Lung (tissue), 17 donors: ENCODE measurements at places on chromosomes 13 and 19. TPM values are rescaled to one million over a fixed set of nuclear protein-coding genes. Genes with fewer than 3 reads are reported as not detected.

GRCh38 chr13:114204894-114205293, 25.8 kb downstream of the CFAP97D2 start:
- no peak for DNase-seq

GRCh38 chr13:43797869-43798268, 11.1 kb upstream of the ENOX1 start:
- no peak for DNase-seq

The PCDH17 gene
- 64.7 TPM for total RNA-seq

DNA sequence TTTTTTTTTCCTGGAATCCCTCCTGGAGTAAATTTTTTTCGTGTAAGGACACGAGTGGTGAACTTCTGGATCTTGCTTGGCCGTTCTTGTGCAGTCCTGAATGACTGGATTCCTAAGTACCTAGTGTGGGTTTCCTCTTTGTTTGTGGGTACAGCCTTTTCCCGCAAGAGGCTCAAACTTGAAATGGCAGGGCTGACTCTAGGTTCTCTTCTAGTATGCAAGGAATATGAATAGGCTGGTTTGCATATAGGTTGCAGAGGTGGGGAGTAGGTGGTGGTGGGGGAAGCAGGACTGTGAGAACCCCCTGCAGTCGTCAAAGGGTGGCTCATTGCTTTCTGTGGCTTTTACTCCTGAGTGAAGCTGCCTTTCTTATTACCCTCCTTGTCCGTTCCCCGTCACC, 13.6 kb downstream of the UBAC2 start:
- no peak for DNase-seq

DNA sequence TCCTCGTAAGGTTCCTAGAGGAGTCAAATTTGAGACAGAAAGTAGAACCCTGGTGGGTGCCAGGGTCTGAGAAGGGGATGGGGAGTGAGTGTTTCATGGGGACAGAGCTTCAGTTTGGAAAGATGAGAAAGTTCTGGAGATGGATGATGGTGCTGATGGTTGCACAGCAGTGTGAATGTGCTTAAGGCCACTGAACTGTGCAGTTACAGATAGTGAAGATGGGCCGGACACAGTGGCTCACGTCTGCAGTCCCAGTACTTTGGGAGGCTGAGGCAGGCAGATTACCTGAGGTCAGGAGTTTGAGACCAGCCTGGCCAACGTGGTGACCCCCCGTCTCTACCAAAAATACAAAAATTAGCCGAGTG, 917 bp downstream of the SPC24 start:
- DNase-seq = no peak
